ENCODE measurements at places on chromosomes 7 and 10. TPM values are rescaled to one million over a fixed set of nuclear protein-coding genes. Genes with fewer than 3 reads are reported as not detected.

EVX1 gene
- 0.25 TPM for total RNA-seq

AIMP2 gene
- total RNA-seq: 5.4 TPM

AKR1C2 gene
- not detected for total RNA-seq

PIP gene
- total RNA-seq: not detected

HOXA13 gene
- not detected for total RNA-seq

FOXI2 gene
- total RNA-seq: not detected

SYT15 gene
- 0.77 TPM for total RNA-seq

SORCS1 gene
- not detected for total RNA-seq

MUC3A gene
- total RNA-seq: not detected

SP4 gene
- total RNA-seq: 33.7 TPM

ERVW-1 gene
- total RNA-seq: not detected

GIMAP8 gene
- total RNA-seq: 3.8 TPM

FEZF1 gene
- total RNA-seq: not detected

SFTPA1 gene
- total RNA-seq: not detected

SUN3 gene
- not detected for total RNA-seq

CYP17A1 gene
- not detected for total RNA-seq

WNT2 gene
- not detected for total RNA-seq

PLEKHS1 gene
- 0.08 TPM for total RNA-seq

AGFG2 gene
- 6.6 TPM for total RNA-seq

PON1 gene
- total RNA-seq: not detected

AGBL3 gene
- total RNA-seq: 2.5 TPM

PVRIG gene
- 33.2 TPM for total RNA-seq

PALS2 gene
- 53.2 TPM for total RNA-seq

OPN1SW gene
- not detected for total RNA-seq

PON3 gene
- not detected for total RNA-seq

CLEC5A gene
- not detected for total RNA-seq

ADAM12 gene
- 1.2 TPM for total RNA-seq

CTAGE8 gene
- total RNA-seq: 0.30 TPM

MYL10 gene
- not detected for total RNA-seq

CNPY1 gene
- total RNA-seq: not detected

ANKIB1 gene
- total RNA-seq: 66.9 TPM

HTR5A gene
- not detected for total RNA-seq

CPA2 gene
- total RNA-seq: not detected

PLCE1 gene
- not detected for total RNA-seq

Measured in CD4-positive, alpha-beta T cell (primary cell).